ENCODE measurements at places on chromosomes 11 and 22. TPM values are rescaled to one million over a fixed set of nuclear protein-coding genes. Genes with fewer than 3 reads are reported as not detected.

OR4D5 gene
- not detected for total RNA-seq

CABP4 gene
- total RNA-seq = 2.8 TPM

DNA sequence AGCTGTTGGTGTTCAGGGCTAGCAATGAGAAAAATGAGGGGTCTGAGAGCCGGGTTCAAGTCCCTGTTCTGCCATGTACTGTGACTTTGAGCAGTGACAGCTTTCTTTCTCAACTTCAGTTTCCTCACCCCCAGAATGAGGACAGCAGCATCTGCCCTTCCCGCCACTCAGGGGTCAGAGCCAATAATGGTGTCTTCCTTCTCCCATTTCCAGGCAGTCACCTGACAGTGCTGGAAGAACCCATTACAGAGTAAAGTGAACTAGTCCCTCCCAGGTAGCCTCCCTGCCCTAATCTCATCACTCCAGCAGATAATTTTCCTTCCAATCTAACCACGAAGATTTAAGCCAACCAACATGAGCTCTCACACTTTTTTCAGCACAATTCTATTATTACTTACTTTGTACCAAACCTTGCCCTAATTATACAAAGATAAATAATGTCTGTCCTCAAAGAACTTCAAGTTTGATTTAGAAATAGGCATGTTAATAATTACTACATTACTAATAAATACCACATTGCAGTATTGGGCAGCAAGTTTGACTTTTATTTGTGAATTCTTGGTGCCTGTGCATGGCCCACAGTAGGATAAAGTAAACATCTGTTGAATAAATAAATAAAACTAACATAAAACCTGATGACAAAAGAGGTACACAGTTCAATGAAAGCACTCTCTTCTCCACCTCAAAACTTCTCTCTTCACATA, 61.0 kb downstream of the SERGEF start:
- DNase-seq = no peak

- DNase-seq = no peak
These were observed 121.7 kb downstream of the BRD1 start for GRCh38 chr22:49705972-49706352.

DNA sequence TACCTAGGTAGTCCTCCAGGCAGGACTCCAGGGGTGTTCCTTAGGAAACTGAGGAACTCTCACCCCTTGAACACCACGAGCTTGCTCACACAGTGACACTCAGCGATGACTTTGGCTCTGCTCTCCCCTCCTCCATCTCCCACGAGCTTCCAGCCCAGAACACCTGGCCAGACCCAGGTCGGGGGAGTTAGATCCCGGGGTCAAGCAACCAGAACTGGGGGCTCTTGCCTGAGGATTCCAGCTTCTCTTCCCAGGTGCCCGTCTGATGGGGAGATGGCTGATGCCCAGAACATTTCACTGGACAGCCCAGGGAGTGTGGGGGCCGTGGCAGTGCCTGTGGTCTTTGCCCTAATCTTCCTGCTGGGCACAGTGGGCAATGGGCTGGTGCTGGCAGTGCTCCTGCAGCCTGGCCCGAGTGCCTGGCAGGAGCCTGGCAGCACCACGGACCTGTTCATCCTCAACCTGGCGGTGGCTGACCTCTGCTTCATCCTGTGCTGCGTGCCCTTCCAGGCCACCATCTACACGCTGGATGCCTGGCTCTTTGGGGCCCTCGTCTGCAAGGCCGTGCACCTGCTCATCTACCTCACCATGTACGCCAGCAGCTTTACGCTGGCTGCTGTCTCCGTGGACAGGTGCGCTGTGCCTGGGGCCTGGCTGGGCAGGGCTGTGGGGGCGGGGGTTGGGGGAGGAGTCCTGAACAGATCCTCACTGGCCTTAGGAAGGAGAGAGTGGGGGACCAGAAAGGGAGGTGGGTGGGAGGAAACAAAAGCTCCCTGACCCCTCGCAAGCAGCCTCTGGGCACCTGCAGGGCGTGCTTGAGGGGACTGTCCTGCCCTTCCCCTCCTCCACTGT, at the start of gene GALR3:
TSS of gene GALR3 (plus strand) at position 249 of the 852 bp plus-strand sequence. CDS start at position 274, 25 bp downstream.
- DNase-seq = no peak

- no peak for DNase-seq
These were observed 16.9 kb downstream of the SLC37A2 start for GRCh38 chr11:125079878-125080530.

DNA sequence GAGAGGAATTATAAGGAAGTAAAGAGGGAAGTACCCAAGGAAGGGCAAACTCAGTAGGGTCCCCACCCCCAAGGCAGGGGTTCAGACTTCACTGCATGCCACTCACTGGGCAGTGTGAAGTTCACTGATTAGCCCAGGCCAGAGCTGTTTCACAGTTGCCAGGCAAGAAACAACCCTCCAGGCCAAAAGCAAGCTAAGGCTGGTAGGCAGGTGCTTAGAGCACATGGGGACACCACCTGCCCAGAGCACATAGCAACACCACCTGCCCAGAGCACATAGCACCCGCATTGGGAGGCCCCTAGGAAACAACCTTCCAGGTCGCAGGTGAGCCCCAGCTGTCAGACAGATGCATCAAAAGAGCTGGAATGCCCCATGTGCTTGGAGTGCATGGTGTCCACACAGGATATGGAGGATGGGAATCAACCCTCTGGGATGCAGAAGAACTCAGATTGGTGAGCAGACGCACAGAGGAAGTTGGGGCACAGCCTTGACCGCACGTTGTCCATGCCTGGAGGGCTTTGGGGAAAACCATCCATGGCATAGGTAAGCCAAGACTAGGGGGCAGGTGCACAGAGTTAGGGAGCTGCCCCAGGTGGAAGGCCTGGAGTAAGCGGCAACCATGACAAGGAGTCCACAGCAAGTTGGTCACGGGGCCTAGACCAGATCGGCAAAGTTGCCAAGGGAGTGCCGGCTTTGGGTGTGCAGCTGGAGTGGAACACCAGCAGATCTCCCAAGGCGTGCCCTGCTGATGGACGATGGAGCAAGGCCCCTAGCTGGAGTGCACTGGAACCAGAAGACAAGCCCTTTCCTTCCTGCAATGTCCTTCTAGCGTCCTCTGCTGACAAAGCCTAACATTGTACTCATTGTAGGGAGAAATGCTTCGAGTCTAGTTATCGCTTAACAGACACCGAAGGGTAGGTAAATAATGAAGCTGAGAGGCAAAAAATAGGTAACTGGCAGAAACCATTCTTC, 7.8 kb upstream of the TMEM216 start:
- no peak for DNase-seq

GRCh38 chr22:33894515-33894914, 25.8 kb downstream of the LARGE1 start:
- DNase-seq = no peak

OR52E8 gene
- total RNA-seq = not detected

DNA sequence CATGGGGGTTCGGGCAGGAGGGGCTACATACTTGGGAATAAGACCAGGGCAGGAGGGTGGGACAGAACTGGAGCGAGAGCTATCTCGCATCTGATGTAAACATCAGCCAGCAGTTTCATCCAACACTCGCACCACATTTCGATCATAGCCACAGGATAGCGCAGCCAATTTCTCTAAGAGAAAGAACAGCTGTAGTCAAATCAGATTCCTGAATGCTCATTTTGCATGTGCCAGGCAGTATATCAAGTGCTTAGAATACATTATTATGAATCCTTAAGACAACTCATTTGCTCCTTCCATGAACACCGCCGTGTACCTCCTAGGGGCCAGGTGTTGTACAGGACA, 14.5 kb downstream of the DGCR2 start:
- no peak for DNase-seq

DNA sequence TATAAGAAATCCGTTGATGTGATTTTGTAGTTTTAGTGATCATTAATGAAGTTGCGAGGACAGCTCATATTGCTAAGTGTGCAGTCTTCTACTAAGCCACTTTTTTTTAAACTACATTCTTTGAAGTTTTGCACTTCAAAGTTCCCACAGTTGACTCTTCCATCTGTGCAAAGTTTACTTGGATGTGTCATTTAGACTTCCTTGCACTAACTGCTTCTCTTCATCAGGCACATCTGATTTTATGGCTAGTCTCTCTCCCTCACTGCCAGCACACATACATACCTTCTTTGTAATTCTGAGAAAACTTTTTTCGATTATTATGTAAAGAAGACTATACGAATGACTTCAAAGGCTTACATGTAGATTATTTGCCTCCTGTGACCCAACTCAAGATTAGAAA, 250.0 kb downstream of the DYNC2H1 start:
- no peak for DNase-seq

DNA sequence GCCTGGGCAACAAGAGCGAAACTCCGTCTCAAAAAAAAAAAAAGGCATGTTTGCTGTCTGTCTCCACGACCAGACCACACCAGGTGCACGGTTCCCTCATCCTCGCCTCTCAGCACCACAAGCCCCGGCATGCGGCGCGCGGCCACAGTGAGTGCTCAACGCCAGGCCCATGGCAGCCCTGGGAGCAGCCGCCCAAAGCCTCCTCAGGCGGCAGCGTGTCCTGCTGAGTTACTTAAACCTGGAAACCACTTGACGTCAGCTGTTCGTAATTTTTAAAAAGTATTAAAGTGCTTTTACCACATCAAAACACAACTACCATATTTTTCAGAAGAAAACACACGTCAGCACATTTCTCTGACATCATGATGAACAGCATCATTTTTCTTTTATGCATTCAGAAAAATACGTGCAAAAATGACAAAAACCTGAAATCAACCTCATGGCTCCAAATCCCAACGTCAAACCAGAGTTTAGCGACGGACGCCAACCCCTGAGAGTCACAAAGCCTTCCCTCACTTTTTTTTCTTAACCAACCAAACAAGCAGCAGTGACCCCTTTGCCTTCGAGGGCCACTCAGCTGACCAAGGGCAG, 2.1 kb downstream of the DEAF1 start:
- peak; percentile 94 for DNase-seq

MUC6 gene
- total RNA-seq = not detected

DNA sequence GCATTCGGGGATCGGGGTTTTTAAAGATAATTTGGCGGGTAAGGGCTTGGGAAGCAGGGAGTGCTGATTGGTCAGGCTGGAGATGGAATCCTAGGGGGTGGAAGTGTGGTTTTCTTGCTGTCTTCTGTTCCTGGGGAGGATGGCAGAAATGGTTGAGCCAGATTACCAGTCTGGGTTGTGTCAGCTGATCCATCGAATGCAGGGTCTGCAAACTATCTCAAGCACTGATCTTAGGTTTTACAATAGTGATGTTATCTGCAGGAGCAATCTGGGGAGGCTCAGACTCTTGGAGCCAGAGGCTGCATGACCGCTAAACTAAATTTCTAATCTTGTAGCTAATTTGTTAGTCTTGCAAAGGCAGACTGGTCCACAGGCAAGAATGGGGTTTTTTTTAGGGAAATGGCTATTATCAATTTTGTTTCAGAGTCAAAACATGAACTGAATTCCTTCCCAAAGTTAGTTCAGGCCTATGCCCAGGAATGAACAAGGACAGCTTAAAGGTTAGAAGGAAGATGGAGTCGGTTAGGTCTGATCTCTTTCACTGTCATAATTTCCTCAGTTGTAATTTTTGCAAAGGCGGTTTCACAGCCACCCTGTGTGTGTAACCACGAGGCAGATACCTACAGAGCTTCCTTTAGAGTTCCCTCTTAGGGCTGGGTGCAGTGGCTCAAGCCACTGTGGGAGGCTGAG, 10.2 kb downstream of the SCGB1A1 start:
- DNase-seq = no peak

GRCh38 chr11:112771851-112772250, 189.4 kb upstream of the NCAM1 start:
- no peak for DNase-seq

GRCh38 chr11:117903505-117904382, 25.5 kb downstream of the TMPRSS13 start:
- no peak for DNase-seq

MOGAT2 gene
- total RNA-seq = not detected

- DNase-seq = no peak
These were observed 49.8 kb downstream of the APIP start for GRCh38 chr11:34866375-34866774.

ANKRD42 gene
- 6.6 TPM for total RNA-seq

DNA sequence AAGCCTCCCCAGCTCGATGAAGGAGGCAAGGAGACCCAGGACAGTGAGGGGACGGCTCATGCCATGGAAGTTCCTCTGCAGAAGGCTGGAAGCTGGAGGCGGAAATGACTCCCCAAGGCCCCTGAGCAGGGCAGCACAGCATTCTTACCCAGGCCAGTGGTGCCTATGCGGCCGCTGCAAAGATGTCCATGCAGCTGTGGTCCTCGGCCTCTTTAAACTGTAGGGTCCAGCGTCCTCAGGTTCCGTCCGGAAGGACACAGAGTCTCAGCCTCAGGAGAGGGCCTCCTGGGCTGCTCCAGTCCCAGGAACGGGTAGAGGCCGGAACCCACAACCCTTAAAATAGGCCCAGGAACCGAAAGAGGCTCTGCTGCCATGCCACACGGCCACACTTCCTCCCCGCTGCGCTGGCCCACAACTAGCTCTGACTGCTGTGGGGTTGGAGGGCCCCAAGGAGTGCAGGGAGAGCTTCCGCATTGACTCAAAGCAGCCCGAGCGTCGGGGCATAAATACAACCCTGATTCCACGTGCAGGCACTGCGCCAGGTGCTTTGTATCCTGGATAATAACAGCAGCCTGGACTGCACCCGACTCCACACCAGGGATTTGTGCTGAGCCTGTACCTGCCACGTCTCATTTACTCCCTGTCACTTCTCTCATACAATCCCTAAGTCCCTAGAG, 5.5 kb downstream of the KIAA0930 start:
- peak; percentile 16 for DNase-seq

DNA sequence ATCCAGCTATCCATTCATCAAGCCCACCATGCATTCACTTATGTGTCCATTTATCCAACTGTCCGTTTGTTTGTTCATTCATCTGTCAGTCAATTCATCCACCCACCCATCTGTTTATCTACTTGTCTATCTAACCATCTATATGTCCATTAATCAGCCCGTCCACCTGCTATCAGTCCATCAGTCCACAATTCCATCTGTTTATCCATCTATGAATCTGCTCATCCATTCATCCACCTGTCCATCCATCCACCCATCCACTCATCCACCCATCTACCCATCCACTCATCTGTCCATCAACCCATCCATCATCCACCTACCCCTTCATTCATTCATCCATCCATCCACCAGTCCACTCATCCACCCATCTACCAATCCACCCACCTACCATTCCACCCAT, 970 bp upstream of the SPI1 start:
- DNase-seq = no peak

- no peak for DNase-seq
These were observed 171.5 kb upstream of the B3GAT1 start for GRCh38 chr11:134583397-134583990.

RAB36 gene
- total RNA-seq = 0.10 TPM

DNA sequence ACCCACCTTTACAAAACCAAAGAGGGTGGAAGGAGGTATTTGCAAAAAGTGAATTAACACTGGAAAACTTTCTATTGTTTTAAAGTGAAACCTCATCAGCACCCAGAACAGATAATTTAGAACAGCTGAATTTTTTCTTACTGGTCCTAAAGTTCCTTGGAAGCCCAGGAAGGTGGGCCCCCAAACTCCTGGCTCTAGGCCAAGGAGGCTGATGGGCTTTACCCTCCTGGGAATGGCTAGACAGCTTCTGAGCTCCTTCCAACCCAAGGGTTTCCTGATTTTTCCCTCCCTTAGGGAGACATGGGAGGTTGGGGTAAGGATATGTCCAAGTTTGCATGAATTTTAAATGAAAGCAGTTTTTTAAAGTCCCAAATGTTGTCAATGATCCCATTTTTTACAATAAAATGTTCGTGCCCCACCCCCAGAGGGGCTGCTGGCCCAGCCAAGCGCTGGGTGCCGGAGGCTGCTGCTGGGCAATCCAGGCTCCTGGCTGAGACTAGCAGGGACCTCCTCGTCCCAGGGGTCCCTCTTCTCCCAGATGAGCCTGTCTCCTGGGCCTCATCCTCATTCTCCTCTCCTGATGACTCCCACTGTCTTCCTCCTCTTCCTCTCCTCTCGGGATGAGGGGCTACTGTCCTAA, 28.4 kb downstream of the RELT start:
- no peak for DNase-seq

IL10RA gene
- total RNA-seq = 269 TPM

- peak; percentile 74 for DNase-seq
These were observed 52.5 kb downstream of the TPCN2 start for GRCh38 chr11:69101115-69101791.

All from naive thymus-derived CD4-positive, alpha-beta T cell (primary cell).